ENCODE measurements at places on chromosomes 16 and 17.

DNA sequence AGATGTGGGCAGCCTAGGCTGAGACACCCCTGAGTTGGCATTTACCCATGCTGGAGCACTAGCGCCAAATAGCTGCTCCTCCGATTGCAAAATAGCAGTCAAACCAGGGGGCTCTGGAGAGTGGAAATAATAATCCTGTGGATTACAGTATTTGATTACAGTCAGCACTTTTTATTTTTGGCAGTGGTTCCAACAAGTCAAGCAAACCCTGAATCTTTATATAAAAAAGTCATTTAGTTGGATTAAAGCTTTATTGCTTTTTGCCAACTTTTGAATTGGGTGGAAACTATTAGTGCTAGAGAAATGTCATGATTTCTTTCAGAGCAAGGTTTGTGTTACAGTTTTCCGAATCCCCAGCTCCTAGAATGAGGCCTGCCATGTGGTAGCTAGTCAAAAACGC is 99.3 kb upstream of the FAM20A start:
- DNase-seq: no peak

GRCh38 chr16:11697319-11697718 is 29.1 kb downstream of the SNN start:
- no peak for DNase-seq

- DNase-seq: no peak
Measured at GRCh38 chr16:1990351-1991134, 773 bp downstream of the SYNGR3 start.

DNA sequence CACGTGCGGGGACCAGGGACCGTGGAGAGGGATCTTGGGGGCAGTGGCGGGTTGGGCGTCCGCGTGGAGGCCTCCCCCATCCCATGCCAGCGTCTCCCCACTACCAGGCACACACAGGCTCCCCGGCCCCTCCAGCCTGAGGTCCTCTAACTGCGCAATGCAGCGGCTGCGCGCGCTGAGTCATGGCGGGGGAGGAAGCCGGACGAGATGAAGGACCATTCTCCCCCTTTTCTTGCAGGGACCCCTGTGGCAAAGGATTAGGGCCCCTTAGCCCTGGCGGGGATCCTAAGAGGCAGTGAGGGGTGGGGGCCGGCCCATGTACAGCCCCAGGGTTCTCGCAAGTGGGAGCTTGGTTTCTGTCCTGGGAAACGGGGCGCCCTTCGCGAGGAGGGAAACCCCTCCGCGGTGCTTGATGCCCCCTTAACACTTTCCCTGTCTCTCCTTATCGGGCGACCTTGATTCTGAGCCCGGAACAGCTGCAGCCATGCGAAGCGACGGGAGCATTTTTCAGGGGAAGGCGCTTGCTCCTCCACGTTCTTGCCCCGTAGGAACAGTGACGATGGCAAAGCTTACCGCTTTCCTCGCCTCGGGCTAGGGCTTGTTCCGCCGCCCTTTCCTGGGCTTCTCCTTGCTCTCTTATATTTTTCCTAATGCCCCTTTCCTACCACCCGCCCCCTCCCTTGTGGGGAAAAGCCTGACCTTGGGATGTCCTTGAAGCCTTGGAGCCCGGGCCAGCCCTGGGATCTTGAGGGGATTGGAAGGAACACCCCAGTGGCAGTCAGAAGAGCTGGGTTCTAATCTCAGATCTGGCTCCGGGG is 592 bp downstream of the ALDOA start:
- no peak for DNase-seq

Measured in A549 (cell line).